Gastrocnemius medialis (tissue), 4 donors: ENCODE measurements at places on chromosomes 3 and 15. TPM values are rescaled to one million over a fixed set of nuclear protein-coding genes. Genes with fewer than 3 reads are reported as not detected.

The B2M gene
- total RNA-seq, result 1,106 TPM

The CCDC54 gene
- total RNA-seq, result not detected

The CLDN18 gene
- total RNA-seq, result not detected

The CCDC9B gene
- total RNA-seq, result 26.3 TPM

The AGBL1 gene
- total RNA-seq, result 3.8 TPM

The CASR gene
- not detected for total RNA-seq

The SEMA5B gene
- not detected for total RNA-seq

The DZIP1L gene
- 3.3 TPM for total RNA-seq

The ROBO1 gene
- total RNA-seq, result 10.4 TPM

The CD96 gene
- not detected for total RNA-seq

The JAGN1 gene
- total RNA-seq, result 96.4 TPM
